AG08395 (cell line): ENCODE measurements at places on chromosomes 5 and 9.

DNA sequence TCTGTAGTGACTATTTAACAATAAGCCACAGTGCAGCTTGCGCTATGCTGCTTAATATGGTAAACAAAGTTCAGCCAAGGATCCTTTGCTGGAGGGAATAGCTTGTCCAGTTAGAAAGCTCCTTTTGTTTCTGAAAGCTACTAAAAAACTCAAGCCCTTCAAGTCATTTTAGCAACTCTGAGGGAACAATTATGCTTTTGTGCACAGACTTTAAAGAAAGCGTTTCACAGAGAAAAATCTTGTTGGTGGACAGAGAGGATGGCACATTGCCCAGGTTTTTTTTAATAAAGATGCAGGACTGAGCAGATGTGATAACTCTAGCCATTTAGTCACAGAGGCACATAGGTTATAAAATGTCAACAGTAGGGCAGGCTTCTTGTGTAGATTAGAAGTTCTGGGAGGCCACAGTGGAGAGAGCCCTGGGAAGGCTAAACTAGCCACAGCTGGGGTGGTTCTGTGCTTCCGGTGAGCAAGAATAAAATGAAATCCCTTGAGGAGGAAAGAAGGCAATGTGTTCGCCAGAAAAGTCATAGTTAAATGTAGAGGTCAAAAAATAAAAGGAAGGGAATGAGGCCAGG lies 63.4 kb downstream of the ALDH7A1 start:
- peak; percentile 7 for DNase-seq

DNA sequence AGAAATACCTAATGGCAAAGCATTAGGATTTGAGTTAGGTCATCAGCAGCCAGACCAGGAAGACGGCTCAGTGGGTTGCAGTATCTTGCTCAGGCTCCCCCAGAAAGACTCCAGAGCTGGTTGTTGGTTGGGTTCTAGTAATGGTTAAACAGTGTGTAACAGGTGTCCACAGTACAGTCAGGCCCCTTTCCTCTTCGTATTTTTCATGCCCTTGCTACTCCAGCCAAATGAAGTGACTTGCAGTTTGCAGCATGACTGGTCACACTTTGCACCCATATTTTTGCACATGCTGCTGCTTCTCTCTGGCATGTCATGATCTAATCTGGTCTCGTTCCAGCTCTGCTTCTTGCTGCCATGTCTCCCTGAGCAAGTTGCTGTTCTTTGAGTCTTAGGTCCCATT lies 60.6 kb upstream of the TRPC7 start:
- DNase-seq, result no peak

DNA sequence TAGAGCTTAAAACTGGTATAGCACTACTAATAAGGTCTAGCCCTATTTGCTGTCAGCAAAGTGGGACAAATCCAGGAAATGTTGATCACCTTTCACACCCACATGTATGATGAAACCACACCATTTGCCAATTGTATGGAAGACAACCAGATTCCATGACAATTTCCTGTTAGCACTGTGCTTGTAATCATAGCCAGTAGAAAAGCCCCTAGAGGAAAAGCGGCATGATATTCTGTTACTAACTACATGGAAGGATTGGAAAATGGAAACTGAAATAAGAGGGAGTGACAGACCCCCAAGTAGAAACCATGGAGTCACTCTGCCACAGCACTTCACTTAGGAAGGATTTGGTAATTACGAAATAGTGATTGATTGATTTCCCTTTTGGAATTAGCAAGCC lies 923 bp downstream of the SPATA6L start:
- DNase-seq, result no peak

DNA sequence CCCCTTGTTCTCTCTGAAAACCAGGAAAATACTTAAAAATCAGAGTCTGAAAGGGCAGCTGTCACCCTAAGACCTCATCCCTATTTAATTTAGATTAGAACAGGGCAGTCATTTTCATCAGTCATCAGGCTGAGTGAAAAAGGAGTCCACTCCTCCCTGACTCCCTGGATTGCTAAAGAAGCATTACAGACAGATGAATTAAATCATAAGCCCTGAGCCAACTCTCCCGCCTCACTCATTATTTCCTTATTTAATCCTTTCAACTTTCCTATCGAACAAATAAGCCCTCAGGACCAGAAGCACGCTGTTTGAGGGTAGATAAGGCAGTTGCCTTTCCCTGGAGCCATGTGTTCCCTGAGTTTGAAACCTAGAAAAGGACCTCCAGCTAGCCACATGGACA lies 201.9 kb upstream of the ANKRD55 start:
- DNase-seq, result no peak

DNA sequence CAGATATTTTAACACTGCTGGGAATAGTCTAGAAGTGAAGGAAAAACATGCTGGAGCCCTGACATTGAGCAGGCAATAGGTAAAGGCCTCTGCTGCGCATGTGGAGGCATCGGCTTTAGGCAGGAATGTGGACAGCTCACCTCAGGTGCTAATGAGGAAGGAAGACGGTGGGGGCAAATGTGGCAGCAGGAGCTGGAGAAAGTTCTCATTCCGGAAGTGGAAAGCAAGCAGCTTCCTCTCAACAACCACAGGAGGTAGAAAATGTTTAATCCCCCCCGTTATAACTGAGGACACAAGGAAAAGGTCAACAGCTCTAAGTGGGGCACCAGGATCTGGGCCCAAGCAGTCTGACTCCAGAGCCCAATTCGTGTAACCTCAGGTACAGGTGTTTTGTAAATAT lies 7.6 kb upstream of the RPS14 start:
- DNase-seq, result no peak

- no peak for DNase-seq
Measured at GRCh38 chr9:105206496-105206820, 38.0 kb upstream of the SLC44A1 start.

- DNase-seq, result no peak
Measured at GRCh38 chr9:21989440-21990189, 4.6 kb downstream of the CDKN2A start.

- DNase-seq, result no peak
Measured at GRCh38 chr5:149392718-149393117, 13.6 kb upstream of the IL17B start.

GRCh38 chr5:6540111-6540827 lies 91.6 kb downstream of the UBE2QL1 start:
- DNase-seq, result no peak

DNA sequence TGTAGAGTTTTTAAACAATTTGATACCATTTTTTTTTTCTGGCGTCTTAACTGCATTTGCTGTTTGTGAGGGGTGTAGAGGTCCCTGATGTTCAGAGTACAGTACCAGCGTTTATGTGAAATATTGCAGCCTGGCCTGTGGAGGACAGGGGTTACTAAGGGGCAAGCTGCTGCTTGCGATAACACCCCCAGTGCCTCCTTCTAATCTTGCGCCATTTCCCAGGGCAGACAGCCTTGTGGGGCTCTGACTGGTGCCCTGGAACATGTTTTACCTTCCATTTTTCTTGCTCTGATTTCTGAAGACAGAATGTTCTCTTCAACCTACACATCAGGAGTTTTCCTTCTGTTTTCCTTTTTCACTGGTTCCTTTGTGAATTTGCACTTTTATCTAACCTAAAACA lies 142.9 kb downstream of the DOCK8 start:
- no peak for DNase-seq

DNA sequence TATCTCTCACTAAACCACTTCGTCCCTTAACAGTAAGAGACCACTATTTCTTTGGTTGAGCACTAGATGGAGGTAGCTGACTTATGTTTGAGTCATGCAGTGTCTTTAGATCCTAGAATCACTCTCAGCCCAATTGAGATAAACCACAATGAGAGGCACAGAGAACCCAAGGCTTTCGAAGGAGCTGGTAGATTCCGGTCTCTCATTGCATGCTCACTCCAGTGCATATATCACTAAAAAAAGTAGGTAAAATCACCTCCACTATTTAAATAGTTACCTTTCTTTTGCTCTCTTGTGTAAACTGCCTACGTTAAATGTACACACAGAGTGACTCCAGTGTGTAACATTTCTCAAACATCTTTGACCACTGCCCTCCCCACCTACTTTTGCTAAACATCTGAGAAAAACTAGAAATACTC lies 27.6 kb downstream of the ACTL7A start:
- no peak for DNase-seq

DNA sequence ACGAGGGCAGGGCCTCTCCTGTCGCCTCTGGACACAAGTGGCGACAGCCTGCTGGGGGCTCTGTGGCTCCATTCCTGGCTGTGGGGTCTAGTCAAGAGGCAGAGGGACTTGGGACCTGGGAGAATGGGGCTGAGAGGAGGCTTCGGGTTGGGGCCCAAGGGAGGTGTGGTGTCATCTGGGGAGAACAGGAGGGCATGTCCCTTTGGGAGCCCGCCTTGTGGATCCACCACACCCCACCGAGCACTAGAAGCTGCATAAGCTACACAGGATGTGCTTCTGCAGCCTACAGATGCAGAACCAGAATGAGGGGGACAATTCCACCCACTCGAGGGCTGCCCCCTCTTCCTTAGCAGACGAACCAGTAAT lies 3.9 kb upstream of the MAN1B1 start:
- no peak for DNase-seq

DNA sequence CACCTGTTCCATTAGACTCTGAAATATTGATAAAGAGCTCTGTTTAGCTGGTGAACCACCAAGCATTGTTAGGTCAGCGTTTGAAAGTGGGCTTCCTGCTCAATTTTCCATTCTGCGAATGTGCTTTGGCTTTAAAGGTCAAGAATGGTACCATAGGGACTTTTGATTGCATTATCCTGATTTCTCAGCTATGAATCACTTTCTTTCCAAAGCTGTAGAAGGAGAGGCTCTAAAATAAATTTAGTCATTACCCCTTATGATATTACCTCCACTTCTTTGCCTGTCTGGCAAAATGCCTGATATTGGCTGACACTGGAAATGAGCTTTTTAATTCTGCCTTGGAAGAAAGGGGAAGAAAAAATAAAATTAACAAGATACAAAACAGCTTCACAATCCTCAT lies 237.2 kb upstream of the CTNND2 start:
- no peak for DNase-seq

DNA sequence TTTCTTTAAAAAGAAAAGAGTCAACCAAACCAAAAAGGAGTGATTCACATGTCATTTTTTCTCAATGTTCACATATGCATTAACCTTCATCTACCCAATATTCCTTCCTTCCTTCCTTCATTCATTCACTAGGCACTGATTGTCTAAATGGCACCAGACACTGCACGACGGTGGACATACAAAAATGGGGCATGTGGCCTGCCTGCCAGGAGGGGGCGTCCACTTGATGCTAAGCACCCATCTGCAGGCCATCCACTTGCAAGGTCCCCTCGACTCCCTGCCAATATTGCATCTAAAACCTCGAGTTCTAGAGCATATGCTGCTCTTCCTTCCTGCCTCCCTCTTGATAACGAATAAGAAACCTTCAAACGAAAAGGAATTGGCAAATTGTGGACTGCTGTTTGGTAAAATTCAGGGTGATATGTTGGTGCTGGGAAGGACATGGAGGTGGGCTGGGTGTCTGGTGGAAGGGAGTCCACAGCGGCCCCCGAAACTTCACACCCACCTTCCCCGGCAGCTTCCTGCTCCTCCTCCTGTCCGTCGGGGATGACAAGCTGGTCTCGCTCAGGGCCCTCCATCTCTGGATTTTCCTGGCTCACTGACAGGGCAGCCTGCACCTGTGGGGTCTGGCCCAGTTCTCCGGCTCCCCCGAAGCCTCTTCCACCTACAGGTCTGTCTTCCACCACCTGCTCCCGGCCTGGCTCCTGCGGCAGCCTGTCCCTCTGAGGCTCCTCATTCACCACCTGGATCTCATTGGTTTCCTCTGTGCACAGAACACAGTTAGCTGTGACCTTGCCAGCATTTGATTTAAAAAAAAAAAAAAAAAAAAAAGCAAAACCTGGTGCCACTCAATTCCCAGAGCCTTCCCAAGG lies 64.3 kb downstream of the GOLM1 start:
- peak; percentile 70 for DNase-seq

GRCh38 chr9:75333624-75334023 lies 245.3 kb downstream of the OSTF1 start:
- no peak for DNase-seq

GRCh38 chr9:69215774-69216485 lies 41.9 kb downstream of the TJP2 start:
- no peak for DNase-seq

DNA sequence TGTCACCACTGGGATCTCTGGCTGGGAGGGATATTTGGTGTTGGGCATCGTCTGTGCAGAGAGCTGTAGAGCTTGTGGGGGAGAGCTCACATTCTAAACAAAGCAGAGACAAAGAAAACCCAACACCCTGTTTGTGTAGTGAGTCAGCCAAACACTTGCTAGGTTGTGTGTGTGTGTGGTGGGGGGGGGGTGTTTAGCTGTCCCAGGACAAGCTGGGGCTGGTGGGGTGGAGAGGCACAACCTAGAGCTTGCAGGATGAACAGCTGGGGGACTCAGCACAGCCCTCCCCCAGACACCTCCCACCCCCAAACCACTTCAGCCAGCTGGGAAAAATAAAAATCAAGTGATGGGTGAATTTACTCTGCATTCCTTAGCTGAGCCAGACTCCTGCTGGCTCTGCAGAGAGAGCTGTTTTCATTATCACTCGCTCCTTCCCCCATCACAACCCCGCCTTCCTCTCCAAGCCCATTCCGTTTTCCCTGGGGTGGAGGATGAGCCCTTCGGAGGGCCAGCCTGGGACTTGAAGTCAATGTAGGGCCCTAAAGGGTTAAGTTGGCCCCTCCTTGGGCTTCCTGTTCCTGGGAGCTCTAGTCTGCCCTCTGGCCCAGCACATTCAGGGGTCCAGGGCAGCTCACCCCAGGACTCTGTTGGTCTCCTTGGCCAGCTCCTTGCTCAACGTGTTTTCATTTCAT lies 2.6 kb downstream of the OLFML2A start:
- DNase-seq, result peak; percentile 77

GRCh38 chr5:128395073-128395472 lies 143.0 kb downstream of the FBN2 start:
- DNase-seq, result no peak

DNA sequence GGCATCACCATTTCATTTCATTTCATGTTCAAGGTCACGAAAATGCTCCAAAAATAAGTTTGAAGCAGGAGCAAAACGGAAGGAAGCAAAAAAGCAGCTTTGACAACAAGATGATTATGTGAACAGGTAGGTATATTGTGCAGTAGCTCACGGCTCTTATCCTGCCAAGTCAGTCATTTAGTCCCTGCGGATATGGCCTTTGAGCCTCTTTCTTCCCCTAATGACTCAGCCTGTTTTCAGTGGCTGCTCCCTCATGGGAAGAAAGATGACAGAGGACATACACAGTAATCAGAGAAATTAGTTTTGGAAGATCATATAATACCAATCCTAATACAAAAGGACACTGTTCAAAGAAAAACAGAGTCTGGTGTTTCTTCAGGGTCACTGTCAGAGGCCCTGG lies 155.8 kb upstream of the GRAMD2B start:
- DNase-seq, result no peak

DNA sequence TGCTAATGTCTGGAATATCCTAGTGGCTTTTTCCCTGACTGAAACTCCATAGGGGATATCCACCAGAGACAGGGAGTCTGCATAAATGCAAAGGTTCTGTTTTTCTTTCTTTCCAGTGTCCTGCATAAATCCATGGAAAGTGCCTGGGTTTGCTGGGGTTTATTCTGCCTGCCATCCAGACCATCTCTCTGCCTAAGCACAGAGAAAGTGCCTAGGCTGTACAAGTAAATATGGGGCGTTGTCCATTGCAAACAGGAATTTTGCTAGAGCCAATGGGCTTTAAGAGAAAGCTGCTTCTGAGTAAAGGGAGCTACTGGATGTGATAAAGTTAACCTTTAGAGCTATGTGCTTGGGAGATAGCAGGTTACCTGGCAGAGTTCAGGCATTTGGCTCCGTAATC lies 407.5 kb downstream of the AGTPBP1 start:
- DNase-seq, result no peak

GRCh38 chr5:3124410-3124809 lies 372.9 kb upstream of the IRX2 start:
- no peak for DNase-seq

- DNase-seq, result no peak
Measured at GRCh38 chr9:120741191-120741590, 26.9 kb upstream of the MEGF9 start.

GRCh38 chr5:138083702-138084101 lies at the start of gene WNT8A:
Gene WNT8A, plus strand, starts transcription at chr5:138084033. Its CDS starts 95 bp downstream, at chr5:138084128.
- DNase-seq, result no peak
